ENCODE measurements at places on chromosomes 6 and 20.

DNA sequence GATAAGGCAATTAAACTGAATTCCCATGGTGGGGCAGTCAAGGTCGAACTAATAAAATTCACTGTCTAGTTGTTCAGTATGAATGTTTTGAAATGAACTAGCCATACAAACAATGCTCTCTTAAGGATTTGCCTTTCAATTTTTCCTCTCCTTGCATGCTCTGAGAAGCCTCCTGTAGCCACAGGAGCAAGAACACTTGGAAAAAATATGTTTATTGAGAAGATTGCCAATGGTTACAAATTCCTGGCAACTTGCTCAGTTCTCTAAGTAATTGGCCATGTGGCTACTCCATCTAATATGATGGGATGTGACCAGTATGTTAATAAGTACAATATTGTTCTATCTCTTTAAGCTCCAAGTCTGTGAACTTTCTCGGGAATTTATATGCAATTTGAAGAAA is 49.4 kb downstream of the FUT9 start:
- no peak for DNase-seq

- DNase-seq: no peak
Observed at GRCh38 chr6:11722805-11723631, 55.6 kb downstream of the ADTRP start.

- no peak for DNase-seq
Observed at GRCh38 chr6:116513224-116513875, 1.9 kb downstream of the CALHM5 start.

DNA sequence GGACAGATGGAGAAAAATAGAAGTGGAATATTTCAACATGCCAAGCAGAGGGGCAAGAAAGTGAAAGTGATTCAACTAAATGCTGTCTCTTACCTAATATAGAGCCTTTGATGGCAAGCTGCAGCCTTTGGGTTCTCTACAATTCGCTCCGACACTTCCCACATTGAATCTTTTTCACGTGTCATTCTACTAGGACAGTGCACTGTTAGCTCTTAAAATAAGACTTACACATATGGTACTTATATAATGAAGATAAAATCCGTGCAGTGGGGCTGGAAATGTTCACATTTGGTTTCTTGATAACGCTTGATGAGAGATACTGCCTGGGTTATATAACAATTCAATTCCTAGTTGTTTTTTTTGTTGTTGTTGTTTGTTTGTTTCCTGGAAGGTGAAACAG is 502.4 kb downstream of the LMBRD1 start:
- DNase-seq: no peak

DNA sequence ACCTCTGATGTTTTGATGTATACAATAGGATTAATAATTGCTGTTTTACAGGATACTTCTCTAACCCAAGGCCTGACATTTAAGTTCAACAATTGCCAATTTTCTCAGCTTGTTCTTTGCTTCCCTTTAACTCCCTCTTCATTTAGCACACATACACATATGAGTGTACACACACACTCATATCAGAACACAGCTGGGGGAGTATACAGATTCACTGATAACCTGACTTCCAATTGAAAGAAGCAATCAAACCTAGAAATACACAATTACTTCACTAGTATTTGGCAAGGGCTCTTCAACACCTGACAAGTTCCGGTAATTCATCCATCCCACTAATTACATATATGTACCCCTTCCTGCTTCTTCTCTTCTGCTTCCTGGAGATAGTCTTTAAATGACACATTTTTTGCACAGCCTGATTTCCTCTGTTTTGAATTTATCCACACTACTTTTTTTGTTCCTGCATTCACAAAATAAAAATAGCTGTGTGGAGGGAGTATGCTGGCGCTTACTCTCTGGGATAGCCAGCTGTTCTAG is 11.2 kb downstream of the UST start:
- no peak for DNase-seq

DNA sequence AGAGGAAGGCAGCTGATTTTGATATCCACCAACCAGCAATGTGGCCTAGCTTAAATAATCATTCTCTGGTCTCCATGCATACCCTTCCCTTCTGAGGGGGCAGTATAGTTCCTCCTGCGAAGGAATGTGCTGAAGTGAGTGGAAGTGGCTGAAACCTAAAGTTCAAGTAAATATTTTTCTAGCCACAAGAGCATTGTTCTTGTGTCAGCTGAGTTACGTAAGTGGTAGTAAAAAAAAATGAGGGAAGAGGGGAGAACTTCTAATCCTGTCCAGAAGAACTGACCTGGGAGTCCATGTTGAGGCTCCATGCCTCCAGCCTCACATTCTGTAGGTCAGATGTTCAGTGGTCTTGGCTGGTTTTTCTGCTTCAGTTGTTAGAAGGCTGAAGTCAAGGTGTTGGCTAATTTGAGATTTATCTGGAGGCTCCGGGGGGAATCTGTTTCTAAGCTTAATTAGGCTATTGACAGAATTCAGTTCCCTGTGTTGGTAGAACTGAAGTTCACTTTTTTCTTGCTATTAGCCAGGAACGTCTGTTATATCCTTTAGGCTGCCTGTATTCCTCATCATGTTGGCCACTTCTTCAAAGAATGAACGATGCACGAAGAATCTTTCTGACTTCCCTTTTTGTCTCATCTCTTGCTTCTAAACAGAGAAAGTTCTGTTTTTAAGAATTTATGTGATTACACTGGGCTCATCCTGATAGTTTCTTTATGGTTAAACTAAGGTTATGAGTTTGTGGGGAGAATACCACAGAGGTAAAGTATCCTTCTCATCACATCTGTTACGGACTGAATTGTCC is 207.1 kb upstream of the PRSS16 start:
- peak; percentile 19 for DNase-seq

DNA sequence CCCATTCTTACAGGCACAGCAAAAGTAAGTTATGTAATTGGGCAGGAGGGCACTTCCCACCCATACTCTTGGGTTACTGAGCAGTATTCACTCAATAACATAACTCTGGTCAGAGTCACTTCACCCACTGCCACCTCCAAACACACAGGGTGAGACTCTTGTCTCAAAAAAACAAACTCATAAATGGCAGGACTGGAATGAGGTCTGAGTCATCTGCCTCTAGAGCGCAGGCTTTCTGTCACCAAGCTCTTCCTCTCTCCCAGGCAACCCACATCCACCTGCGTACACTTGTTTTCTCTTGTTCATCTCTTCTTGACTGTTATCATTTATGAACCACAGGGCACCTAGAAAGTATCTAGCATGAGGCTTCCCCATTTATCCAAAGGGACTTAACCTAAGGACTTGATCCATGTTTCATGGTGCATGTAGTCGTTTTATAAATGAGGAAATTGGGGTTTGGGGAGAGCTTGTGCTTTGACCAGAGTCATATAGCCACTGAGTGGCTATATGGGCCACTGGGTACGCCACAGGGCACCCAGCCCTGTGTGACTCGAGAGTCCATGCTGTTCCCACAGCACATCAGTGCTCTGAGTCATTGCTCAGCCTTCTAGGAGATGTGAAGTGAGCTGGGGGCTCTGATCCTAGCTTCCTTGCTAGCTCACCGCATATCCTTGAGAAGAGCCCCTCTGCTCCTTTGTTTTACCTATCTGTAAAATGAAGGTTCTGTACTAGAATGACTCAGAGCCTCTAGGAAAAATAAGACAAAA is 22.4 kb downstream of the C20orf173 start:
- peak; percentile 47 for DNase-seq

GRCh38 chr20:61531553-61532345 is 279.7 kb downstream of the CDH4 start:
- DNase-seq: no peak

- peak; percentile 71 for DNase-seq
Observed at GRCh38 chr6:44223319-44224028, at the start of gene SLC29A1. Gene SLC29A1 (plus strand): TSS chr6:44223595. CDS start chr6:44227314, 3,719 bp downstream.

Measured in kidney tubule cell (primary cell).